DMS153 (cell line): ENCODE measurements at places on chromosomes 7 and 10.

DNA sequence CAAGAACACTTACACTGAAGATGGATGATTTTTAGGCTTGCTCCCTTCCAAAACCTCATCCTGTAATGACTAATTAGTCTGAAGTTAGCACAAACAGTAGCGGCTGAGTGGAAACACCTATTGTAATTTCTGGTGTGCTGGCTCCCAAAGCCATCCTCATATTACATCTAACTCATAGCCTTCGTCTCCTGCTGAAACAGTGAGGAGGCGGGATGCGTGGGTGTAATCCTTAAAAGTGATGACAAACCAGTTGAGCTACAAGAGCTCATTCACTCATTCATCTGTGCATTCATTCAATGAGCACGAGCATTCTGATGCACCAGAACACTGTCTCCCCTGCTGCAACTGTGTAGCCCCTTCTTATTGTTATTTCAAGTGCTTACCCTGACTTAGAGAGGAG lies 235.3 kb downstream of the CALN1 start:
- no peak for DNase-seq

GRCh38 chr7:325051-325798 lies 35.3 kb downstream of the FOXL3 start:
- DNase-seq: no peak

- no peak for DNase-seq
Observed at GRCh38 chr7:37216923-37217322, 231.7 kb downstream of the ELMO1 start.

- no peak for DNase-seq
Observed at GRCh38 chr10:74337330-74338016, 186.5 kb downstream of the ADK start.

GRCh38 chr7:29341156-29341555 lies 146.6 kb downstream of the CHN2 start:
- DNase-seq: no peak

- no peak for DNase-seq
Observed at GRCh38 chr10:118754229-118754555, 578 bp downstream of the CACUL1 start.

- DNase-seq: no peak
Observed at GRCh38 chr10:72821606-72822005, 71.9 kb upstream of the OIT3 start.
